Stimulated activated CD8-positive, alpha-beta memory T cell treated with anti-CD3 and anti-CD28 coated beads, Interleukin-12 subunit alpha, Interleukin-12 subunit beta, amount 100 ng/mL, for 1 hour (primary cell): ENCODE measurements at places on chromosomes 7 and 10.
A peak's percentile ranks its signal among the peaks of the same experiment; 100 is the strongest.

DNA sequence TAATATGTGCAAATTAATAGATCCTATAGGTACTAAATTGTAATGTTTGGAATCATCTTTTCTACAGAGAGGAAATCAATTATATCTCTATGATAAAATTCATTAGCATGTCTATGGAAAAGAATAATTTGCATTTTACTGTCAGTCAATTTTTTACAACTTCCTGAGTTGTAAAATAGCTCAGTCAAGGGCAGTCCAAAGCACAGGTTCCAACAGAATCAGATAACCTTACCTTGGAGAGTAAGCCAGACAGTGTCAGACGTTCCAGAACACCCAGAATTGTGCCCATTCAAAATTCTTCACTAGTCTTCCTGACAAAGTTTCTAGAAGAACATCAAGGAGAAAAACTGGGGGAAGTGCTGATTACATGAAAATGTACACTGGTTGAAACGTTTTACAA lies 31.1 kb upstream of the IMMP2L start:
- DNase-seq: no peak

DNA sequence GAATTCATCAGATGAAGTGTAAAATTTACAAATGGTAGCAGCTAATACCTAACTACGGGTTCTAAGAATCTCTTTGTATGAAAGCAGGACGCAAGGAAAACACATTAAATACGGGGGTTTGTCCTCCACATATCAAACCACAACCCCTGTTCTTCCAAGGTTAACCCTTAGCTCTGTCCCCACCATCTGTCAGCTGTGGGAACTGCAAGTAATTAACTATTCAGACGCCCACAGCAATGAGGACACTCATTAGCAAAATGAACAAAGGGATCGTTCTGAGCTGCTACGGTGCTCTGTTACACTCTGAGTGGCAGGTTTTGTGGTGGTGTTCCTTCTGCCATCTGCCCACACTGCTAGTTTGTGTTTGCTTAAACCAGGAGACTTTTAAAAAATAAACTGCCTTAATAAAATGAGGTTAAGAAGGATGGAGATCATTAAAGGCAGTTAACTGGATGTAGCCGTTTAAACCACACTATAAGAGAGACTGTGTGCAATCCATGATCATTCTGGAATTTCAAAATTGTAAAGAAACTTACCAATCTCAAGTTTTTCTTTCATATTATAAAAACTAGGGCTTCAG lies 51.4 kb downstream of the C10orf67 start:
- DNase-seq: no peak

- no peak for DNase-seq
Measured at GRCh38 chr7:99201027-99201426, 6.9 kb downstream of the KPNA7 start.

DNA sequence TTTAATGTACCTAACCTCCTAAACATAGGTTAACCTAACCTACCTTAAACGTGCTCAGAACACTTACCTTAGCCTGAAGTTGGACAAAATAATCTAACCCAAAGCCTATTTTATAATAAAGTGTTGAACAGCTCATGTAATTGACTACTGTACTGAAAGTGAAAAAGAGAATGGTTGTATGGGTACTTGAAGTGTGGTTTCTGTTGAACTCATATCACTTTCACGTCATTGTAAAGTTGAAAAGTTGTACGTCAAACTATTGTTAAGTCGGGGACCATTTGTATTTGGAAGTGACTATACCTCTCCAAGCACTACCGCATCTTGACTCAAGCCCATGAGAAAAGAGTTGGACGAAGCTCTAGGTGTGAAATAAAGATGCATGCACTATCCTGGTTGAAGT lies 37.9 kb upstream of the ASAH2 start:
- DNase-seq: no peak

GRCh38 chr10:130720235-130720634 lies 584.0 kb downstream of the GLRX3 start:
- DNase-seq: no peak

GRCh38 chr10:10043083-10043482 lies 974.6 kb upstream of the CELF2 start:
- no peak for DNase-seq

GRCh38 chr10:50362547-50363125 lies 111.3 kb upstream of the ASAH2 start:
- no peak for DNase-seq

DNA sequence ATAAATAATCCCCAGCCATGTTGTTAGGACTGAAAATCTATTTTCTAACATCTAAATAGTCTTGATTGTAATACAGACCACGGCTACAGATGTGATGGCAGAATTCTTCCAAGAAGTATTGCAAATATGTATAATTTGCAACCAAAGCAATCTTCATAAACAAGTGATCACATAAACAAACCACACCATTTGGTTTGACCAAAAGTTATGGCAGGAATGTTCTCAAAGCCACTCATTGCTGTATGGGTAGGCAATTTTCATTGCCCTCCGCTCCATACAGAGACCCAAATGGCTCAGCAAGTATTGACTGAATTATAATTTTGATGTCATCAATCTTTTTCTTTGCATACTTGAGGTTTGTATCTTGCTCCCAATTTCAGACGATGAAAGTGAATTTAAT lies 19.0 kb upstream of the RHOBTB1 start:
- no peak for DNase-seq

- no peak for DNase-seq
Measured at GRCh38 chr10:3893901-3894563, 109.0 kb upstream of the KLF6 start.

- DNase-seq: no peak
Measured at GRCh38 chr7:70188901-70189650, 590.8 kb downstream of the AUTS2 start.

DNA sequence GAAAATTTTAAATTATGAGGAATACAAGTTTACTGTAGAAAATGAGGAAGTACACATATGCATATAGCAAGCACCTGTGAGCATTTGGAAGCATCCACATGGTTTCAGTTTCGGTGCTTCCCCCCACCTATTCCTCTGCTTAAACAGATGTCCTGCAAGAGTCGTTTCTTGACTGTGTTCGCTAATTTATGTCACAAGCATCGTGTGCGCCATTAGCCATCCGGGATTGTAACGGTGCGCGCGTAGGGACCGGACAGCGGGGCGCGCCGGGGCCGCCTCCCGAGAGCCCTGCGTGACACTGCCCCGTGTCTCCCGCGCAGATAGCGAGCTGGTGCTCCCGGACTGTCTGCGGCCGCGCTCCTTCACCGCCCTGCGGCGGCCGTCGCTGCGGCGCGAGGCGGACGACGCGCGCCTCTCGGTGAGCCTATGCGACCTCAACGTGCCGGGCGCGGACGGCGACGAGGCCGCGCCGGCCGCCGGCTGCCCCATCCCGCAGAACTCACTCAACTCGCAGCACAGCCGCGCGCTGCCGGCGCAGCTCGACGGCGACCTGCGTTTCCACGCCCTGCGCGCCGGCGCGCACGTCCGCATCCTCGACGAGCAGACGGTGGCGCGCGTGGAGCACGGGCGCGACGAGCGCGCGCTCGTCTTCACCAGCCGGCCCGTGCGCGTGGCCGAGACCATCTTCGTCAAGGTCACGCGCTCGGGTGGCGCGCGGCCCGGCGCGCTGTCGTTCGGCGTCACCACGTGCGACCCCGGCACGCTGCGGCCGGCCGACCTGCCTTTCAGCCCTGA lies 90.9 kb downstream of the NEURL1 start:
- peak; percentile 32 for DNase-seq

- DNase-seq: no peak
Measured at GRCh38 chr7:47948141-47948790, at the start of gene PKD1L1. Gene PKD1L1 (minus strand): TSS chr7:47948466. CDS start chr7:47948440, 26 bp downstream.

- DNase-seq: no peak
Measured at GRCh38 chr7:39985398-39985918, 35.4 kb downstream of the CDK13 start.

DNA sequence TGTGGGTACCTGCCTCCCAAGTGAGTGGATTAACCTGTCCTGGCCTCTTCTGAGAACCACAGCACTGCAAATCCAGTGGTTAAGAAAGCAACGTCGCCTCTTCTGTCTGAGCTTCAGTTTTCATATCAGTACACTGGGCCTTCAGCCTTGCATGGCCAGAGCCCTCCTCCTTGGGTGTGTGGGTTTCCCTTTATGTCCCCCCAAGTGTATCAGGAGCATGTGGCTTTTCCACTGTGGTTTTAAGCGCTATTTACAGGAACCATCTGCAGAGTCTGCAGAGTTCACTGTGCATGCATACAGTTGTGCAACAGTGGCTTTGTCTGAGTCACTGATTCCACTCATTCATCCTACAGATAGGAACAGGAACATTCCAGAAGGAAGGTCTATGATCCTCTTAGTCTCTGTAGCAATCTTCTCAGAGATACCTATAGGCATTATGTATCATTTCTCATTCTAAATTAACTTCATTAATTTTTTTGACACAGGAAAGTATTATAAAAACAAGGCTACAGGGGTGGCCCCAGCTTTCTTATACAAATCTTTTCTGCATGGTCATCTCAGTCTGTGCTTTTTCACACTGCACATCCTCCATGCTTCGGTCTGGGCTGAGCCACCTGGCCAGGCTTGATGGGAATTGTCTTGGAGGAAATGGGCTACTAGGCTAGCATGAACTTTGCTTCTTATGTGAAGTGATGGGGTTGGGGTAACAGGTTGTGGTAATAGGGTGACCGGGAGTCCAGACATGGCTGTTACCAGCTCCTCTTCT lies 17.1 kb downstream of the MBL2 start:
- no peak for DNase-seq

DNA sequence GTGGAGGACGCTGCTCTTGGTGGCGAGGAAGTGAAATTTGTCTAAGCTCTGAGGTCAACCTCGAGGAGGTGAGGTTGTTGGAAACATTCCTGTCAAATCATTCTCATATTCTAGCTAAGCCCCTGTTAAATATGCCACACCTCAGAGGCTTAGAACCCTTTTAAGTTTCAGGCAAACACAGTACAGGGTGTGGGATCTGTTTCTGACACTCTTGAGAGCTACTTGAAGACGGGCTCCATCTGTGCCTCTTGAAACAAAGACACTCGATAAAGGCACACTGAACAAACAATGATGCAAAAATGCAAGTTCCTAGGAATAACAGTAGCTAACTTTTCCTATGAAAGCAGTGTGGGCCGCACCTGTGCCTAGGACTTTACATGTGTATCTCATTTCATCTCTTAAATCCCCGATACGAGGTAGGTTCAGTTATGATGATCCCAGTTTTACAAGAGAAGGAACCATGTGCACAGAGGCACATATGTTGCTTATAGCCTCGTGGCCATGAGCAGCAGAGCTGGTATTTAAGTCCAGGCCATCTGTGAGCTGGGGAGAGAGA lies 299.2 kb downstream of the CCDC3 start:
- DNase-seq: no peak

DNA sequence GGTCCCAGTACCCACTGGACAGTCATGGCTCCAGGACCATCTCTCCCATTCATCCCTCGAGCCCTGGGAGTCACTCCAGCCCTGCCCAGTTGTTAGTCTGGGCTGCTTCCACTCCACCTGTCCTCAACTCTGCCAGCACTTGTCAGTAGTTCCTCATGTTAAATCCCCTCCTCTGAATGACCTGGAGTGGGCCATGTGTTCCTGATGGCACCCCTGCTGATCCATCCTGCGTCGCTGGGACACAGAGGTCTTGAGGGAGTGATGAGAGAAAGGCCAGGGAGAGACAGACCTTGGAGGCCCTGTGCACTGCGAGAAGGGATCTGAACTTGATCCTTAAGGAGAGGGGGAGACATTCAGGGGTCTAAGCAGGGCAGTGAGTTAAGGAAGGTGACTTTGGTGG lies 174.9 kb downstream of the GRID1 start:
- no peak for DNase-seq

- DNase-seq: no peak
Measured at GRCh38 chr10:117476281-117476680, 66.3 kb upstream of the EMX2 start.

DNA sequence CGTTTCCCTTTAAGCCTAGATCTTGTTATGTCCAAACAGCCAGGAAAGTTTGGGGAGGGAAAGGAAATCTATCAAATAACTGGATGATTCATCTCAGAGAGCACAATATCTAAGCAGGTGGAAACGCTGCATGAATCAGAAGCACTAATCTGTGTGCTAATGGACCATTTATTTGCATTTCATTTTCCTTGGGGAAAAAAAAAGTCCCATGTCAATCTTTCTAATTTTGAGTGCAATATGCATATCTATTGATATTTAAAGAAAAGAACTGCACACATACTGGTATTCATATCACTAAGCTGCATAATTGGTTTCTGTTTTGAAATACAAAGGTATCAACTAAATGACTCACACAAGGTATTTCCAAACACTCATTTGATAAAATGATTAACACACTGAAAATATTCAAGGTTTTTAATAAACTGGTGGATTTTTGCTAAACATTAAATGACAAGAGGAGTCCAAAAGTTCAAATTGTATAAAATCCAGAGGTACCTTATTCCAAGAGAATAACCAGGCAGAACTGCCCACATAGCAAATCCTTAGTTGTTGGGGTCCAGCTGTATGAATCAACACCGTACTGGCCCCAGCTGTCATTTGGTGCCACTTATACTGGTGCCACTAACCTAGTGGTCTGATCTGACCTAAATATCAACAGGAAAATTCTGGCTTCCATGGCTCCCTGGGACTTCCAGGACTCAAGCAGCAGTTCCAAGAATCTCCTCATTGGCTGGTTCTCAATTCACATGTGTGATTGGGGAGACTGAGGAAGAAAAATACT lies 122.2 kb upstream of the SP4 start:
- DNase-seq: no peak

DNA sequence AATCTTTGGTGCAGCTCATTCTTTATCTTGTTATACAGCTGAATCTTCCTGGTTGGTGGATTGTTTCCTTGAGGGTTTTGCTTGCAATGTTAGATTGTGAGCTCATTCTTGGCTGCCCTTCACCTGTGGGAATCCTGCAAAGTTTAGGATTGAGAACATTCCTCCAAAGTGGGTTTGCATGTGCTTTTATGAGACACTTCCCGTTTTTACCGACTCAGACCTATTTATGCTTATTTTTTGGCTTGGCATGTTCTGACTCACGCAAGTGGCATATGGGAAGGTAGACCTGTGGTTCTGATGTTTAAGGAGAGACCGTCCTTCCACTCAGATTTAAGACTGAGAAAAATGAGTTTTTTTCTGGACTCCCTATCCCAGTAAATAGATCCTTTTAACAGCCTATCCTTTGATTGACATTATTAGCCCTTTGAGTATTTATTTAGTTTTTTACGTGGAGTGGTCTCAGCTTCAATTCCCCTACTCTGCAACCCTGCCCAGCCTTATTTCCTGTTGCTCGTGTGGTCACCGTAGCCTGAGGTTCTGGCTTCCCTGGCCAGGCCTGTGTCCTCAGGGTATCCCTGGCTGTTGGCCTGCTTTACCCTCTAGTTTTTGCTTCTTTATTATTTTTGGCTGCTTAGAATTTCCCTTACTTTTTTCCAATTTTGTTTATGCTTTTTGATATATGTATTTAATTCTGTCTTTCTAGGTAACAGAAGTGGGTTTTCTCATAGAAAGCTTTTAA lies 13.4 kb upstream of the PRF1 start:
- no peak for DNase-seq

GRCh38 chr7:41003611-41003940 lies 699.3 kb downstream of the INHBA start:
- no peak for DNase-seq
